ENCODE measurements at places on chromosomes 1 and 21.

DNA sequence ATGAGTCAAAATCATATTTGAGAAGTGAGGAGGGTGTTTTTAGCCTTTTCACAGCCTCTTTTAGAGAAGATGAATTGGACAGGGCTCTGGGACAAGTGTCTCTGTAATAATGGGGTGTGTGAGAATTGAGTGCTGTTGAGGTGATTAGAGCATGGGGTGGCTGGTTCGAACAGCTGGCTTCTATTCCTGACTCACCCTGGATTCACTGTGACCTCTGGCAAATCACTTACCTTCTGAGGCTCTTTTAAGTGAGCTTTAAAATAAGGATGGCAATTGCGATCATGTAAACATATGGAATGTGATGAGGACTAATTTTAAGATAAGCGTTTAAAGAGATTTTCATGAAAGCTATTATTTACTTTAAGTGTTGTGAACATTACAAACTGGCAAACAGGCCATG, 243.4 kb downstream of the ADGRL2 start:
- DNase-seq, result no peak

- peak; percentile 6 for DNase-seq
Measured at GRCh38 chr1:215606564-215607168, 39.6 kb downstream of the KCTD3 start.

DNA sequence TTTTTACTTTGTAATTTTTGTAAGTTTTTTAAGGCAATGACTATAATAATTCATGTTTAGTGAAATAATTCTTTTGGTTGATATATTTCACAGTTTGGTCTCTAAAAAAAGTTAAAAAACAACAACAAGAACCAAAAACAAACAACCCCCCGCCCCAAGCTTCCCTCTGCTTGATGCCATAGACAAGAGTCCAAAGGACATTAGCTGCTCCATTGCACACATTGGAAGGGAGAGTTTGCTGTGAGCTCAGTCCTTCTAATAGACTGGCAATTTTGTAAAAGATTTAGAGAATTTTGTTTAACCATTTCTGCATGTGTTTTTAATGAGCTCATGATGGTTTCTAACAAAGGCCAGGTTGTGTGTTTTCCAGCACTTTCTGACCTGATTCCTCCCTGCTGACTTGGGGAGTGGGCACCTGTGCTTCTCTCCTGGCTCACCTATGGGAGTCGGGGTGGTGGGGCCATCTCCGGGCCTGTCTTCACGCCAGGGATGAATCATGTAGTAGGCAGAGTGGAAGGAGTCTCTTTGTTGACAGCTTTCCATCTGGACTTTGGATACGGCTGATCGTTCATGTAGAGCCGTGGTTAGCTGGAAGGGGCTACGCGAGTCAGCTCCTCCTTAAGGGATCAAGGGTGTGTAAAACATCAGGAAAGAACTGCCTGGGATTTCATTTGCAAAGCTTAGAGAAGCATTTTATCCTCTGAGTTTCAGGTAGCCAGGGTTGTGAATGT, 14.1 kb downstream of the ZBTB18 start:
- no peak for DNase-seq

DNA sequence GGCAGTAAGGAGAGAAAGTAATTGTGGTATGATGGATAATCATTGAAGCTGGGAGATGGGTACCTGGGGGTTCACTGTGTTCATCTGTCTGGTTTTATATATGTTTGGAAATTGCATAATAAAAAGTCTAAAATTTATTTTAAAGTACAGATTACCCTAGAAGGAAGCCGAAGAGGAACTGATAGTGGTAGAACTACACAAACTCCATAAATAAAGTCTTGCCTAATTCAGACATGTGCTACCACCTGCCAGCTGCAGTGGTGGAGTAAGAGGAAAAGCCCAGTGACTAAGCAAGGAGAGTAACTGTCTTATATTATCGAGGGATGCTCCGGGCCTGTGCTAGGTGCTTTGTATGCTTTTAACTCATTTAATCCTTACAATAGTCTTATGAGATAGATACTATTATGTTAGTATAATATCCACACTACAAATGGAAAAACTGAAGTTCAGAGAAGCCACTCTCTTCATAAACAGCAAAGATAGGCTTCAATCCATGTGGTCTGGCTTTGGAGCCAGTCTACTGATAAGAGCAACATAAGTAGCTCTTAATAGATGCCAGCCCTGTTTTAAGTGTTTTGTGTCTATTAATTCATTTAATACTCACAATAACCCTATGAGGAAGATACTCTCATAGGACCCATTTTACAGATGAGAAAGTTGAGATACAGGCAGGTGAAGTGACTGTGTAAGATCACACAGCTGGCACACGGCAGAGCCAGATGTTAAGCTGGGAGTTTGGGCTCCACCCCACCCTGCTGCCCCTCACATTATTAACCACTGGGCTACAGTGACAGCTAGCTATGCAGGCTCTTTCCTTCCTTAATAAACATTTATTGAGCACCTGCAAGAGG, 56.8 kb upstream of the HNRNPU start:
- peak; percentile 83 for DNase-seq

DNA sequence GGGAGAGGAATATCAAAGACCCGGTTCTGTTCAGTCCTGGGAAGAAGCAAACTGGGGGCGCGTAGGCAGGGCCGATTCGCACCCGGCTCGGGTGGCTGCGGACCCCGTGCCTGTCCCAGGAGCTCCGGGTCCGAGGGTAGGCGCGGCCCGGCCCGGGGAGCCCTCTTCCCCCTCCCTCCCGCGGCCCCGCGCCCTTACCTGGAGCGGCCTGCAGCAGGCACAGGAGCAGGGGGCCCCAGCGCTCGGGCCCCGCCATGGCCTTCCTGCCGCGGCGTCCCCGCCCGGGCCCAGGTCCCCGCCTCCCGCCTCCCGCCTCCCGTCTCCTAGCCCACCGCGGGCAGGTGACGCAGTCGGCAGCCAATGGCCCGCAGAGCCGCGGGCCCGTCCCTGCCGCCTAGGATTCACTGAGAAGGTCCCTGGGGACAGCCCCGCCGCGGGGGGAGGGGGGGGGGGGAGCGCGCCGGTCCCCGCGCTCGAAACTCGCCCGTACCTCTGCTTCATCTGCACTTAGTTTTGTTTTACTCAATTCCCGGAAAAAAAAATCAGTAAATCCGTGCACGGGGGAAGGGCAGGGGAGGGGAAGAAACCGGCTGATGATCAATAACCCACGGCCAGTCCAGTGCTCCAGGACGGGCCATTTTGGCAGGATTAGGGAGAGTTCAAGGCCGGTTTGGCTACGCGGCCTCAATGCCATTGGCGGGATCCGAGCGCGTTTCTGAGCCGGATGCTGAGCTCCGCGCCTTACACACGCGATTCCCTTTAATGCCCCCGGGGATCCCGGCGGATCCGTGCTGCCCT, at the start of gene IFNLR1:
TSS of gene IFNLR1 (minus strand) at position 297 of the 798 bp plus-strand sequence. CDS start at position 256, 41 bp downstream.
- peak; percentile 63 for DNase-seq

DNA sequence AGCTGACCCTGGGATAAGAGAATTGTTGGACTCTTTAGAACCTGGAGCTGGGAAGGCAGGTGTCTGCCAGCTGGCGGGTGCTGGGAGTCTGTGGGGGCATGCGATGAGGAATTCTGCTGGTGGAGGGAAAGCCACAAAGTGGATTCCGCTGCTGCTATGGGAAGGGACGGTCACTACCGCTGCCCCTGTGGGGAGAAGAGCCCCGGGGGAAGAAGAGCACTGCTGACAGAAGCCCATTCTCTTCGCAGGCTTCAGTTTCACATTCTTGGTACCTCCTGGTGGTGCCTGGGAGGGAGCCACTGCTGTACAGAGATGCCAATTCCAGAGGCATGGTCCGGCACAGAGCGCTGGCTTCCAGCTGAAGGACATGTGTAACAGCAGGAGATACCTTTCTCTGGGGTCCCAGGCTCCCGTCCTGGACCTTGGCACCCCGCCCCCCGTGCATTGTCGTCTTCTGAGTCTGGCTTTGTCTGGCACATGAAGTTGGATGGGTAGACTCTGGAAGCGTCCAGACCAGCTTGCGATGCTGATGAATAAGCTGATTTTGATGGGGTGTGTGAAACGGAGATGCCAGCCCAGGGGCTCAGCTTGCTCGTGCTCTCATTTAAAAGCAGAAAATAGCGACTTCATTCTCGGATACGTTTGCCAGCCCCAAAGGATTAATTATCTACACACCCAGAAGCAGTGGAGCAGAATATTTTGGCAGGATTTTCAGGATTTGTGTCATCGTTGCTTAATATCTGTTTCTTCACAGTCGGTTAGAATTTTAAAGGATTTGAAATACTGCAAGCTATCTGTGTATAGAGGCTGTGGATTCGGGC, 13.2 kb downstream of the PDXK start:
- DNase-seq, result peak; percentile 15

- DNase-seq, result no peak
Measured at GRCh38 chr1:1309251-1310108, 1.1 kb downstream of the PUSL1 start.

- DNase-seq, result no peak
Measured at GRCh38 chr1:243346016-243346415, 90.2 kb downstream of the SDCCAG8 start.

DNA sequence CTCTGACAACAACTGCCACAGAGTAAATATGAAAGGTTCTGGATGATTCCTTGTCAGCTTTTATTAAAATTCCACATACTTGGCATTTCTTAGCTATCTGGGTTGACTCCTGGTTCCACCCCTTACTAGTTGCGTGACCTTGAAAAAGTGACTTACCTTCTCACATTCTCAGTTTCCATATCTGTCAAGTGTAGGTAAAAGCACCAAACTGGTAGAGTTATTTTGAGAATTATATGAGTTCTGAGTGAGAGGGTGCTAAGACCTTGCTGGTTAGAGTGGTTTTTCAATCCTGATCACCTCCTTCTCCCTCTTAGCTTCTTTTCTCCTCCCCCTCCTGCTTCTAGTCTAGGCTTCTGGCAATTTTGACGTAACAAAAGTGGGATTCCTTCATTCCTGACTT, 83.4 kb upstream of the ABCD3 start:
- DNase-seq, result no peak

GRCh38 chr1:225875044-225875815, 7.0 kb downstream of the TMEM63A start:
- no peak for DNase-seq

DNA sequence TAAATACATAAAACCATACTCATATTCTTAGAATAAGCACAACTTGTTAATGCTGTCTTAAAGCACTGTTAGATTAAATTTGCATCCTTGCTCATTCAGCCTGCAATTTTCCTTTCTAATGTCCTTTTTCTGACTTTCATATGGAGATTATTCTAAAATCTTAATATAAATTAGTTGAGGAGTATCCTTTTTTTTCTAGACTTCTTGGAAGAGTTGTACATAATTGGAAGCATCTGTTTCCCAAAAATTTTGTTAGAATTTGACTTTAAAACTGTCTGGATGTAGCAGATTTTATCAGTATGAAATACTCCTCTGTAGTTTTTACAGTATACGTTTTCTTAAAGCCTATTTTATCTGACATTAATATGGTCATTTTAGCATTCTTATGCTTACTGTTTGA, 9.7 kb downstream of the KIFAP3 start:
- DNase-seq, result no peak

DNA sequence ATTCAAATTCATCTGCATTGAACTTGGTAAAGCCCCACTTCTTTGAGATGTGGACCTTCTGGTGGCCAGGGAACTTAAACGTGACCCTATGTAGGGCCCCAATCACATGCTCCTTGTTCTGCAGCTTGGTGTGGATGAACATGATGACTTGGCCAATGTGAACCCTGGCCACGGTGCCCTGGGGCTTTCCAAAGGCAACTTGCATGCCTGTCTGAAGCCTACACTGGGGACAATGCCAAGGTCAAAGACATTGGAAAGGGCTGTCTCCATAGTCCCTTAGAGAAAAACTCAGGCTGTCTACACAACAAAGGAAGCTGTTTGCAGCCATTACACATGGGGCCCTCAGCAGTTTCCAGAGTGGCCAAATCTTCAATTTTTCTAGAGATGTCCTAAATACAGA, 8.9 kb upstream of the VPS13D start:
- DNase-seq, result no peak

DNA sequence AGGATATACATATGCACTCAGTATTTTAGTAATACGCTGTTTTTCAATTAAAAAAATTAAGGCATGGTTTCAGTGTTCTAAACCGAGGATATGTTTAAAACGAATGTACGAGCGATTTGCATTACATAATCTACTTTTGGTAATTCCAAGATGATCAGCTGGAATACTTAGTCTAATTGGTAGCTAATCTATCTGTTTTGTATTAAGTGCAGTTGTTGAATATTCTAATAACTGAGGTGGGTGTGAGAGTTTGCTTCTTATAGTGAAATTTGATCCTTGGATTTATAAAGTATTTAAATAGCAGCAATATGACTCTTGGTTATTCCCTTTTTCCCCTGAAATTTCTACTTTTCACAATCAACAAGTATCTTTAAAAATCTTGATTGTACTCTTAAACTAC, 1.3 kb downstream of the RNF2 start:
- DNase-seq, result no peak

GRCh38 chr1:152760551-152761190, 2.8 kb downstream of the KPRP start:
- DNase-seq, result no peak

DNA sequence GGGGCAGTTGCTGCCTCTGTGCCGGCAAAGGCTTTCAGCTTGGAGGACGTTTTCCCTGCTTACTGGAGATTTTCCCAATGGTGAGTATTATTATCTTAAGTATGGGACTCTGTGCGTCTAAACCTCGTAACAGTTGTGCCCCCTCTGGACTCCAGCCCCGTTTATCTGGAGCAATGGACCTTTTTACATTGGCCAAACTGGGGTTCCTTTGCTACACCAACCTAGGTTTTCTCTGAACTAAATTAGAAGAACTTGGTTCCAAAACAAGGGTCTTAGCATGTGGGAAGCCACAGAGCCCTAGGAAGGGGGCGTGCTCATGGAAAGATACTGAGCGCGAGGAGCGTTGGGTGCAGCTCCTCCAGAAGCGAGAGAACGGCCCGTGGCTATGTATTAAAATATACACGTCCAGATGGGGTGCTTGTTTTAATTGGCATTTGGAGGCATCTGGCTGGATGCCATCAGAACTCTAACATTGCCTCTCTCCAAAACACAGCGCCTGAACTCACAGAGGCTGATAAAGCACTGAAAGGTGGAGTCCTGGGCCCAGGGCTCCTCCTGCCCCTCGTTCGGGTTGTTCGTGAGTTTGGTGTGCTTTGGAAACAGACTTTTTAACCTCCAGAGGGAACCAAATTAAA, 28.4 kb downstream of the POFUT2 start:
- DNase-seq, result no peak

GRCh38 chr1:224392411-224393249, 36.0 kb downstream of the CNIH4 start:
- DNase-seq, result no peak

DNA sequence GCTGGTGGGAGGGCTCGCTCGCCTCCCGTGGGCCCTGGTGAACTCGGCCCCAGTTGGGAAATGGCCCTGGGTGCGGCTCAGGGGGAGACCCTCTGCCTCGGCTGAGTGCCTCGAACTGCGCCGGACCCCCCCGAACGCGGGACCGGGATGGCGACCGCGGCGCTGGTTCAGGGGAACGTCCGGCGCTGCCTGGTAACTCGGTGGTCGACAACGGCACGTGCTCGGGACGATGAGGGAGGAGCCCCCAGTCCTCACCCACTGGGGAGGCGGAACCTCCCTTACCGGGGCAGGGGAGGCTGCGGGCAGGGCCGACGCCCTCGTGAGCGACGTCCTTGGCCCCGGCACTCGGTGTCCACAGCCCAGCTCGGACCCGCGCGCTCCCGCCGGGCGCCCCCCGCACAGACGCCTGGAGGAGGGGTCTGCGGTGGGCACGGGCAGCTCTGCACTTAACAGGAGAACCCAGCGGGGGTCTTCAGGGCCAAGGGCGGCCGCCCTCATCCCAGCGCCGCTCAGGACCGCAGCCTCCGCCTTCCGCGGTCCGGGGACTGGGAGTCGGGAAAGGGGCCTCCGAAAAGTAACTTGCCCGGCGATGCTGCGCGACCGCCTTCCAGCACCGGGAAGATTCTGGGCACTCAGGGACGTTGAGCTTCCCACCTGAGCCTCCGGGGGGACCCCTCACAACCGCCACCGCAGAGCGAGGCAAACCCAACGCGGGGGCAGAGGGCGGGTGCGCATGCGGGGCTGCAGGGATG, 1.7 kb downstream of the HES4 start:
- no peak for DNase-seq
